ENCODE measurements at places on chromosomes 7 and 10.
A peak's percentile ranks its signal among the peaks of the same experiment; 100 is the strongest.

GRCh38 chr7:78020136-78020873, 221.7 kb downstream of the PHTF2 start:
- DNase-seq, result peak; percentile 43

DNA sequence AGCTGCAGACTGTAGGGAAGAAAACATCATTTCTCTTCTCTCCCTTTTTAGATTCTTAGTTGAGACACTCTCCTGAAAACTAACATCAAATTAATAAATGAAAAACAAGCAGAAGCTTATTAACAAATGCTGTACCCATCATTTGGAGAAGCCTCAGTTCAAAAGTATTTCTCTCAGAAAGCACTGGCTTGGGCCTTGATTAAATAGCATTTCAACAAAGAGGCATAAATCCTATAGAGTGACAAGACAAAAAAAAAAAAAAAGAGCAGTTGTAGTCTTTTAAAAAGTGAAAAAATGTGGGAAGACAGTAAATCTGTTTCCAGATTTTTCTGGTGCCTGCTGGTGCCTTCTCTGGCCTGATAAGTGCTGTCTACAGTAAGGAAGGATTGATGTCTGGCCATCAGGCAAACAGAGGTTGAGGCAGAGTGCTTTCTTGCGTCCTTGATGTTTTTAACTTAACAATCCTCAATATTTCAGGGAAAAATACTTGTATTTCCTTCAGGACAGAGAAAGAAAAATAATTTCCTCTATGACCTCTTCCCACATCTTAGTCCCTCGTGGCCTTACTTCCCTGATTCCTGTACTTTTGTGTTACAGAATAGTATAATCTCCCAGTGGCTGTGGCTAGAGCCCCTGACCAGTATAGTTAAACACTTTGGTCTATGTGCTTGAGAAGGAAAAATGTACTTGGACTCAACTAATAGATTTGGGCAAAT, 300.5 kb downstream of the HGF start:
- no peak for DNase-seq

DNA sequence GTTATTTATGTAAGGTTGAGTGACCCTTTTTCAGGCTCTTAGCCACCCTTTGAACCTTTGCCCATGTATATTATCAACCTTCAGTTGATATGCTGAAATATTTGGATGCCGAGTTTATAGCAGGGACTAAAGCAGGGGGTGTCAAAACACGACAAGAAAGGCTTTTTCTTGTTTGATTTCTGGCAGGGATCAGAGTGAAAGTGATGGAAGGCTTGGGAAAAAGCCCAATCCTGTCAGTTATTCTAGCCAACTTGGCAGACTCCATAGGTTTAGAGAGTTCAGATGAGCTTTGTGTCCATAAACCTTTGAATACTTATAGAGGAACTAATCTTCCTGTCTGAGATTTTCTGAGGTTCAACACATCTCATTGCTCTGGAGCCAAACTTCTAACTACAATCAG, 47.5 kb downstream of the INHBA start:
- DNase-seq, result no peak

DNA sequence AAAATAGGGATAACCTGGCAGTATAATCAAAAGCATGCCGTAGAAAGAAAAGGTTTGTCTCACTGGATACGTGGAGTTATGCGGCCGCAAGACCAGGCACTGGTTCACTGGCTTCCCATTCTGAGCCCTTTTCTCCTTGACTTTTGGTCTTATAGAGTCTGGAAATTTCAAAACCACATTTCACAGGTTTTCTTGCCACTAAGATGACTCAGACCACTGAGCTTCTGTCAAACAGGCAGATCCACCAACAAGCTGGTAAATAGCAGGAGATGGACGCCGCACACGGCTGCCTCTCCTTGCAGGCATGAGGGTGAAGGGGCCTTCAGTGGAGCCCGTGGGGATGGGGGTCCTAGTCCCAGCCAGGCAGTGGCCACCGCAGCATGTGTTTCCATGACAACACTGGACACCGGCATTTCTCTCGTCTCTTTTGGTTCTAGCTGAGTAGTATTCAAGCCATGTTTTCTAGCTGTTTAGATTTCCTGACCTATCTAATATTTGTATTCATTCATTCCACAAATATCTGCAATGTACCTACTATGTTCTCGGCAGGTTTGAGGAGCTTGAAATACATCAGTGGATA, 55.5 kb downstream of the KLF6 start:
- DNase-seq, result no peak

DNA sequence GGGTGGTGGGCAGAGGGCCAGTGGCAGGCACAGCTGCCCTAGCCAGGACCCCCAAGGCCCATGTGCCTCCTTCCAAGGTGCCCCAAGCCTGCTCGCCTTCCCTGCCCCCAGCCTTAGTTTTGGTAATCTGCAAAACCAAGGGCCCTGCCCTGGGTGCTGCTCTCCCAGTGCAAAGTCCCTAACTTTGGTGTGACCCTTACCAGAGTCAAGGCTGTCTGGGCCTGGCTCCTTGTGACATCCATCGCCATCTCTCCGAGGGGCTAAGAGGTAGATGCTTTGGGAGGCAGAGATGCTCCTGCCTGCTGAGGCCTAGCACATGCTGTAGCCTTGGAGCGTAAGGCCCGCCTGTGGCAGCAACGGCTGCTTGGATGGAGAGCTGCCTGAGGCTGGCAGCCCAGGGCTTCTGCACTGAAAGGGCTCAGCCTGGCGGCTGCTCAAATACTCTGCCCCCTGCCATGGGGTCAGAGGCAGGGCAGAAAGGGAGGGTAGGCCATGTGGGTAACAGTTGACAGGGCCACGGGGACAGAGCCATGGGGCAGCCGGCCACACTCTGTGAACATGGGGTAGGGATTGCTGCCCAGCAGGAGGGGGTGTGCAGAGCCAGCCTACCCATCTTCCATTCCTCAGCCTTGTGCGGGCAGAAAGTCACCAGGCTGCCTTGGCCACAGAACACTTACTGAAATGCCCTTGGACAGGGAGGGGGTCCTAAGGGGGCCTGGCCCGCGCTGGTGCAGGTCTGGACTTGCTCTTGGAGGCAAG, 17.9 kb upstream of the MYL7 start:
- no peak for DNase-seq

- DNase-seq, result no peak
These were observed 344.6 kb upstream of the AOAH start for GRCh38 chr7:37068902-37069301.

DNA sequence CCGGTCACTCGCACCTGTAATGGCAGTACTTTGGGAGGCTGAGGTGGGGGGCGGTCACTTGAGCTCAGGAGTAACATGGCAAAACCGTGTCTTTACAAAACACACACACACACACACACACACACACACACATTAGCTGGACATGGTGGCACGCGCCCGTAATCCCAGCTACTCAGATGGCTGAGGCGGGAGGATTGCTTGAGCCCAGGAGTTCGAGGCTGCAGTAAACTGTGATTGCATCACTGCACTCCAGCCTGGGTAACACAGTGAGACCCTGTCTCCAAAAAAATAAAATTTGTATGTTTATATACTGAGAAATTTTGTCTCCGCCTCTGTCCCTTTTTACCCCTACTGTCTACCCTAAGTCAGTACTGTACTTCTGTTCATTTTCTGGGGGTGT, 86.6 kb downstream of the CUX1 start:
- DNase-seq, result no peak

GRCh38 chr7:52592698-52593097, 442.7 kb upstream of the POM121L12 start:
- no peak for DNase-seq

DNA sequence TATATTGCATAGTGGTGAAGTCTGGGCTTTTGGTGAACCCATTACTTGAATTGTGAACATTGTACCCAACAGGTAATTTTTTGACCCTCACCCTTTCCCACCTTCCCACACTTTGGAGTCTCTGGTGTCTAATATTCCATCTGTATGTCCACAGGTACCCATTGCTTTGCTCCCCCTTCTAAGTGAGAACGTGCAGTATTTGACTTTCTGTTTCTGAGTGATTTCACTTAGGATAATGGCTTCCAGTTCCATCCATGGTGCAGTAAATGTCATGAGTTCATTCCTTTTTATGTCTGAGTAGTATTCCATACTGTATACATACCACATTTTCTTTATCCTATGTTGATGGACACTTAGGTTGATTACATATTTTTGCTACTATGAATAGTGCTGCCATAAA, 91.5 kb upstream of the KIF5B start:
- no peak for DNase-seq

- DNase-seq, result no peak
These were observed 57.5 kb downstream of the COL17A1 start for GRCh38 chr10:104028146-104028545.

- no peak for DNase-seq
These were observed 16.1 kb upstream of the EN2 start for GRCh38 chr7:155441856-155442255.

- DNase-seq, result no peak
These were observed 23.9 kb upstream of the SMARCD3 start for GRCh38 chr7:151272405-151272804.

- DNase-seq, result no peak
These were observed 71.4 kb downstream of the HTR5A start for GRCh38 chr7:155141562-155141961.

GRCh38 chr7:22726345-22726906, 574 bp upstream of the IL6 start:
- DNase-seq, result peak; percentile 48

- no peak for DNase-seq
These were observed 102.2 kb upstream of the NANOS1 start for GRCh38 chr10:118927321-118927720.

DNA sequence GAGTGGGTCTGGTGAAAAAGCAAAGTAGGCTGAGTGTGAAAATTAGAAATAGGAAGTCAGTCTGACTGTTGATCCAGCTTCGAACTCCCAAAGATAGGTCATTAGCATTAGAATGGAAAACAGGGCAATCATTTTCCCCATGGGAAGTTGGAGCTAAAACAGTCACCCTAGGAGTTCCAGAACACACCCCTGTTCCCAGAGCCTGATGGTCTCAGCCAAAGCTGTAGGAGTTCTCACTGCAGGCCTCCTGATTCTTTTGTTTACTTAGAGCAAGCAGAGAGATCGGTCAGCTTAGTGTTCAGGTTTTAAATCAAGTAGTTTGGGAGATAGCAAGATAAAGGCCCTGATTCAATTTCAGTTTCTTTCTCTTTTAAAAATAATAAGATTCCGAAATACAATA, 28.8 kb upstream of the JCAD start:
- DNase-seq, result no peak

DNA sequence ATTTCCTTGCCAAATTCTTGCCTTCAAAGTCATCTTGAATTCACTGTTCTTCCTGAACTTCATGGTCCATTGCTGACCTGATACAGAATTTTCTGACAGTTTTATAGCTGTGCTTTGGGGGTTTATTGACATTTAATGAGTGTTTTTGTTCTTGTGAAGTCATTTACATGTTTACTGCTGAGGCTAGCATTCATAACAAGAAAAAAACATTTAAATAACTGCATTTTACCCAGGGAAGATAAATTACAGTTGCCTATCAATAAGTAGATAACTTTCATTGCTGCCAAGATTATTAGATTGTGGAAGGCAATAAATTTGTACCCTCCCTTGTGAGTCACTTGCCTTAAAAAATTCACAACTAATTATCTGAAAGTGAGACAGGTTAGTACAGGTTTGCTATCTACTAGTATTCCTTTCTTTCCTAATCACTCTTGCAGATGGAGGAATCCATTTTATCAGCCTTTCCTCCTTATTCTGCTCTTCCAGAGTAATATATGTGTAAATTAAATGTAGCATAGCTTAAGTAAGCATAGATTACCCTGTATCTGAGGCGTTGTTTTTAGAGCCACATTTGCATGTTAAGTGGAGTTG, 178.4 kb downstream of the EXOC4 start:
- no peak for DNase-seq

- DNase-seq, result no peak
These were observed 188.6 kb downstream of the ZNF365 start for GRCh38 chr10:62562795-62563194.

GRCh38 chr7:158479021-158479663, 108.5 kb downstream of the PTPRN2 start:
- no peak for DNase-seq

- DNase-seq, result no peak
These were observed 148.6 kb upstream of the FAM3C start for GRCh38 chr7:121544726-121545125.

- DNase-seq, result no peak
These were observed 54.1 kb downstream of the TCF7L2 start for GRCh38 chr10:113004069-113004618.

GRCh38 chr7:120827371-120828118, 30.4 kb downstream of the TSPAN12 start:
- no peak for DNase-seq

DNA sequence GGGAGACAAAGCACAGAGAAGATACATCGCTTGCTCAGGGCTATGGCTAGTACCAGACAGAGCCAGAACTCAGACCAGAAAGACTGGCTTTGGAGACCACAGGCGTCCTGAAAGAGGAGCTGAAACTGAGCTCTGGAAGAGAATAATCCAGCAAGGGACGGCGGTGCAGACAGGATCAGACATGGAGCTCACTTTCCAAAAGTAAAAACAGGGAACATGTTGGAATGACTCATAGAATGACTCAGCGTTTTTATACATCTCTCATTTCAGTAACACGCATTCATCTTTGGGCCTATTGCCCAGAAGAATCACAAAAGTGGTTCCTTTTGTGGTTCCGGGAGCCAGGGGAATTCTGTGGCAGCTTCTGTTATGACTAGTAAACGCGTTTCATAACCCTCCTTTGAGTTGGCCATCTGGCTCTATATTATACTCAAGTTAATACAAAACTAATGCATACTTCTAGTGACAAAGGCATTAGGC, 37.2 kb downstream of the PLEKHS1 start:
- no peak for DNase-seq

DNA sequence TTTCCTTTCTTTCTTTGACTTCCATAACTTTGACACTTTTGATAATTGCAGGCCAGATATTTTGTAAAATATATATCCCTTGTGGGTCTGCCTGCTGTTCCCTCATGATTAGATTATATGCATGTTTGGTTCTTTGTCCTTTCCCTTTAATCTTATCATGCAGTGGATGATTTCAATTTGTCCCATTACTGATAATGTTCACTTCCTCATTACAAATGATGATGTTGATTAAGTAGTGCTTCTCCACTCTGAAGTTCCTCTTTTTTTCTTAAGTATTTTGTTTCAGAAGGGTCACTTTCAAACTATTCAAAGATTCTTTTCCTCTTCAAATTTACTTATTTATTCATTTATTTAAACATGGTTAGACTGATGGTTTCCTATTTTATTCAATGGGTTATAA, 898.1 kb downstream of the XPNPEP1 start:
- no peak for DNase-seq

DNA sequence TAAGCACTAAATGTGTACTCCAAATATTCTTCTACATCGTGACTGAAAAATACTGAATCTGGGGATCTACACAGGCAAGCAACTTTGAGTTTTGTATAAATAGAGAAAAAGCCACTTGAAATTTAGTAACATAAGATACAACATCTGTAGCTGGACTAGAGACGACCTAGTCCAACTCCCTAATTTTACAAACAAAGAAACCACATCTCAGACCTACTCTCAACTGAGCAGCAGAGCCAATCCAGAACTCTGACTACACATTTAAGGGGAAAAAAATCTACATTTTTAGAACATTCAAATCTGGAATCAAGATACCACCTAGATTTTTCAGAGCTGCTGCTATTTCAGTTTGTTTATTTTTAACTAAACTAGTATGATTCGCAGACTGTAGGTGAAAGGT, 88.9 kb downstream of the CABCOCO1 start:
- no peak for DNase-seq

Measured in activated CD4-positive, CD25-positive, alpha-beta regulatory T cell treated with anti-CD3 and anti-CD28 coated beads, Interleukin-2, amount 50 U/mL, for 72 hours (primary cell).